ENCODE measurements at places on chromosomes 16 and 17.
A peak's percentile ranks its signal among the peaks of the same experiment; 100 is the strongest.

DNA sequence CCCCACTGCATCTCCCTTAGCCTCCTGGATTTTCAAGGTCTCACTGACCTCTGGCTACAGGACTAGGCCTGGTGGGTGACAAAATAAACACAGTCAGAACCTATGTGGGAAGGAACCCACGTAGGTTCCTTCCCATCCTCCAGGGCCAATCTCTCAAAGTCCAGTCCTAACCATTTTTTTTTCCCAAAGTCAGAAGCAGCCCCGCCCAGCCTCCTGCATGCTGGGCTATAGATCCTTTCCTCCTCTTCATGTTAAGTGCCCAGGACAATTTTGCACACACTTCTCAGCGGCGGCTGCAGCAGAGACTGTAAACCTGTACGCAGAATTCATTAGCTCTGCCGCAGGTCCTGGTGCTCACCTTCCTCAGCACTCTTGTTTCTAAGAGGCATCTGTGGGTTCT is 285.8 kb downstream of the NPIPA8 start:
- DNase-seq = no peak

DNA sequence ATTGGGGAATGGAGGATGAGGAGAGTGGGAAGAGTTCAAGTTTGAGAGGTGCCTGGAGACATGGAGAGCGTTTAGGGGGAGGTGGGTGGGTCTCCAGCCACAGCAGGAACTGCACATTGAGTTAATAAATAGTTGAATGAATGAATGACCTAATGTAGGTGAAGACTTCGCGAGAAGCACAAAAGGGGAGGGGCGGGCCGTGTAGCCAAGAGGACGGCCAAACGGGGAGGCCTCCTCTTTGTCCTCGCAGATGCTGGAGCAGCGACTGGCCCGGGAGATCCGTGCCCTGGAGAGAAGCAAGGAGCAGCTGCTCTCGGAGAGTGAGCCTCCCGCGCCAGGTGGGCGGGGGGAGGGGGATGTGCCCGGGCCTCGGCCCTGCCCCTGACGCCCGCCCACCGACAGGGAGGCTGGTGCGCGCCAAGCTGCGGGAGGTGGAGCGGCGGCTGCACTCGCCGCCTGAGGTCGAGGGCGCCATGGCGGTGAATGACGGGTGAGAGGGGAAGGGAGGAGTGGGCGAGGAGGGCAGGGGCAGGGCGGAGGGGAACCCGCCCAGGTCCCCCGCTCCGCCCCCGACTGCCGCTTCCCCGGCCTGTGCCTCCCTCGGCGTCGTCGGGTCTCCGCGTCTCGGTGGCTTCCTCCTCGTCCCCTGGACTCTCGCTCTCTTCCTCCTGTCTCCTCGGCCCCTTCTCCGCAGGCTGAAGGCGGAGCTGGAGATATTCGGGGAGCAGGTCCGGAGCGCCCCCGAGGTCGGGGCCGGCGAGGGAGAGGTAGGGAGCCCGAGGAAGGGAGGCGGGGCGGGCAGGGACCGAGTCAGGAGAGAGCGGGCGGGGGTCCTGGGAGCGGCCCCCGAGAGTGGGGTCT is 12.9 kb downstream of the SYCE1L start:
- DNase-seq = peak; percentile 65

GRCh38 chr17:40986920-40987319 is 2.8 kb upstream of the KRT40 start:
- no peak for DNase-seq

DNA sequence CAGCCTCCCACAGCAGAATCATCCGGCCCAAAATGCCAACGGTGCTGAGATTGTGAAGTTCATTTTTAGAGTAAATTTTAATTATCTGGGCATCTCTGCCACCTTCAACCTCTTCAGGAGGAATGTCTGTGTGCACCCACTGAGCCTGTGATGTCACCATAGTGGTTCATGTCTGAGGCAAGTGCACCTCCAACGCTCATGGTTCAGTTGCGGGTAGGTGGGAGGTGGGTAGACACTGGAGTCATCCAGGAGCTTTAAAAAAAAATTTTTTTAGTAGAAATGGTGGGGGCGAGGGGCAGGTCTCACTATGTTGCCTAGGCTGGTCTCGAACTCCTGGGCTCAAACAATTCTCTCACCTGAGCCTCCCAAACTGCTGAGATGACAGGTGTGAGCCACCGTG is 1.9 kb downstream of the FLYWCH1 start:
- DNase-seq = no peak

DNA sequence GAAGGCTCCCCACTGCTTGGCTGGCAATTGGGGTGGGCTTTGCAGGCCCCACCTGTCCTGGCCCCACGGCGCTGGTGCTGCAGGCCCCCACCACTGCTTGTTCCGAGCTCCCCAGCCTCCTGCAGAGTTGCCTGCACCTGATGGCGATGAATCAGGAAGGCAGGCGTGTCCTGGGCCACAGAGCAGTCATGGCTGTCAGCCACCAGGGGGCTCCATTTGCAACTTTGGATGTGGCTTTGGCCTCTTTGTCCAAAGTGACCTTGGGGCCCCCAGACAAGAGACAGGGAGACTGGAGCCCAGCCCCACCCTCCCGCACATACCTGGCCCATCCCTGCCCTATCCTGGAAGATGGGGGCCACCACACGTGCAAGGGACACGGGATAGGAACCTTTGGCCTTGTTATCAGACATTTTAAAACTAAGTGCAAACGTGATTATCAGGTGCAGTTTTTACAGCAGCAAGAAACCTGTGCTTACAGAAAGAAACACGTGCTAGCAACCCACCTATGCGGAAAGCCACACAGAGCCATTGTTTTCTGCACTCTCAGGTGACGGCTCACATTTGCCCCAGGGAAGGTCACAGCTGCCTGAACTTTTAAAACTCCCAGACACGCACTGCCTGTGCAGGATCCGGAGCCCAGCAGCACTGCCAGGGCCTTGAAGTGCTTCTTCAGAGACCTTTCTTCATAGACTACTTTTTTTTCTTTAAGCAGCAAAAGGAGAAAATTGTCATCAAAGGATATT is at the start of gene DNASE1:
Gene DNASE1 (plus strand): TSS at position 443 of the 743 bp plus-strand sequence. CDS start 683 bp downstream, outside the sequence.
- no peak for DNase-seq

Measured in breast epithelium (tissue), 4 donors.